ENCODE measurements at places on chromosomes 3 and 15.

DNA sequence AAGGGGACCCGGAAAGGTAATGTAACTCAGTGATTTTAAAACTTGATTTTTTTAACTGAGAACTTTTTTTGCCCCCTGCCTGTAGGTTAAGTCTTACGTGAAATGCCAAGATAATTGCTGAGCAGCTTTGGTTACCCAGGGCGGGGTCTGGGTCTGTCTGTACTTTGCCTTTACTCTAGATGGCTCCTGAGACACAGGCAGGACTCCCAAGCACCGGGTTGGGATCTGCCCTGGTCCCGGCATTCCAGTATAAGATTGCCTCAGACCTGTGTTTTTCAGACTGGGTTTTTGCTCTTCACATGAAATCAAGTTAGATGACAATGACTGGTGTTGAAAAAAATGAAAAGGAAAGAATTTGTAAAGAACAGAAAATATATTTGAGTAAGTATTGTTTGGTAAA lies 40.3 kb downstream of the WDR76 start:
- DNase-seq: no peak

DNA sequence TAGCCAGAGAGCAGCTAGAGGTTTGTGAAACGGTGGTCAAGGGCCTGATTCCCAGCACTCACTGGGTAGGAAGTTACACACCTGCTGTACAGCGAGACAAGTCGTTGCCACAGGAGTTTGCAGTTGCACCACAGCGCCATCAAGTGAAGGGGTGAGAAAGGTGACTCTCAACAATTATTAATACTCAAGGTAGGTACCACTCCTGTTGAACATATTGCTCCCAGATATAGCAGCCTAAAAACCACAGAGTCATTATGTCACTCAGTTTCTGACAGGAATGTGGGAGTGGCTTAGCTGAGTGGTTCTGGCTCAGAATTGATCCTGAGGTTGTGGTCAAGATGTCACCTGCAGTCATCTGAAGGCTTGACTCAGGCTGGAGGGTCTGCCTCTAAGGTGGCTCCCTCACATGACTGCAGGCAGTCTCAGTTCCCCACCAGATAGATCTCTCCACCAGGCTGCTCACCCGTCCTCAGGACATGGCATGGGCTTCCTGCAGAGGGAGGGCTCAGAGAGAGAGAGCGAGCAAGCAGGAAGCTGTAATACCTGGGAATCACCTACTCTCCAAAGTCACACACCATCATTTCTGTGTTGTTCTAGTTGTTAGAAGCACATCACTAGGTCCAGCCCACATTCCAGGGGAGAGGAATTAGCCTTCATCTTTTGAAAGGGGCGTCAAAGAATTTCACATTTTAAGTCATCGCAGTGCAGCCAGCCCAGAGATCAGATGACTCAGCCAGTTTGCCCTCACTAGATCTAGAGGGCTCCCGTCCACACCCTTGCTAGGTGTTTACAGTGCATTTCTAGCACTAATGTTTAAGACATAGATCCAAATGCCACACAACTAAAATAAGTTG lies 17.0 kb upstream of the ANO10 start:
- peak; percentile 66 for DNase-seq

DNA sequence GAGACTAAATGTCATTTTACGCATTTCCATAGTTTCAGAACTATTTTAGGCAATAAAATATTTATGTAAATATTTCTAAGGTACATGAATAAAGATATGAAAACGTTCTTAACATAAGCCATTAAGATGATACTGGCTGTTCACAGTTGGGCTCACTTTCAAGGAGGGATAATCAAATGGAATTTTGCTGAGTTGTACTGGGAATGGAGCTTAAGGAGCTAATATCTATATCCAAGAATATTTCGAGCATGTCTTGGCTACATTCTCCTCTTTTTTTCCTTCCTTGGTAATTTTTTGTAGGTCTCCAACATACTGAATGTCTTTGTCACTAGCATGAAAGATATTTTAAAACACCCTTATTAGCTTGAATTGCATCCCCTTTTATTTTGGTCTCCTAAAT lies 383.4 kb downstream of the RAP2B start:
- no peak for DNase-seq

- no peak for DNase-seq
Observed at GRCh38 chr15:77628010-77628409, 4.7 kb downstream of the LINGO1 start.

DNA sequence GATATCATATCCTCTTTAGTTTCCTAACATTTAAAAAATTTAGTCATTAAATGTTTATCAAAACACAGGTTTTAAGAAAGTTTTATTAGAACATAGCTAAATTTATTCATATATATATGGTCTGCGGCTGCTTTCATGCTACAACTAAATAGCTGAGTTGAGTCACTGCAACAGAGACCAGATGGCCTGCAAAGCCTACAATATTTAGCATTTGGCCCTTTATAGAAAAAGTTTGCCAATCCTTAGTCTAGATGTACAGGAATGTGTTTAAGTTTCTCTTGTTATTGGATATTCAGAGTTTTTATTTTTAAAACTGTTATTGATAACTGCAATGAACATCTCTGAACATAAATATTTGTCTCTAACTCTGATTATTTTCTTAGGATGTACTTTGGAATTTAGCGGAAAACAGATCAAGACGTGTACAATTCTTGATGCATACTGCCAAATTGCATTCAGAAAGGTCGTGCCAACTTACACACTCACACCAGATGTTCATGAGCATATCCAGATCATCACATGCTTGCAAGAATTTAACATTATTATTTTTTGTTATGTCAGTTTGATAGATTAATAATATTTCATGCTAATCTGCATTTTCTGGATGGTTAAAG lies 157.9 kb downstream of the STAC start:
- no peak for DNase-seq

DNA sequence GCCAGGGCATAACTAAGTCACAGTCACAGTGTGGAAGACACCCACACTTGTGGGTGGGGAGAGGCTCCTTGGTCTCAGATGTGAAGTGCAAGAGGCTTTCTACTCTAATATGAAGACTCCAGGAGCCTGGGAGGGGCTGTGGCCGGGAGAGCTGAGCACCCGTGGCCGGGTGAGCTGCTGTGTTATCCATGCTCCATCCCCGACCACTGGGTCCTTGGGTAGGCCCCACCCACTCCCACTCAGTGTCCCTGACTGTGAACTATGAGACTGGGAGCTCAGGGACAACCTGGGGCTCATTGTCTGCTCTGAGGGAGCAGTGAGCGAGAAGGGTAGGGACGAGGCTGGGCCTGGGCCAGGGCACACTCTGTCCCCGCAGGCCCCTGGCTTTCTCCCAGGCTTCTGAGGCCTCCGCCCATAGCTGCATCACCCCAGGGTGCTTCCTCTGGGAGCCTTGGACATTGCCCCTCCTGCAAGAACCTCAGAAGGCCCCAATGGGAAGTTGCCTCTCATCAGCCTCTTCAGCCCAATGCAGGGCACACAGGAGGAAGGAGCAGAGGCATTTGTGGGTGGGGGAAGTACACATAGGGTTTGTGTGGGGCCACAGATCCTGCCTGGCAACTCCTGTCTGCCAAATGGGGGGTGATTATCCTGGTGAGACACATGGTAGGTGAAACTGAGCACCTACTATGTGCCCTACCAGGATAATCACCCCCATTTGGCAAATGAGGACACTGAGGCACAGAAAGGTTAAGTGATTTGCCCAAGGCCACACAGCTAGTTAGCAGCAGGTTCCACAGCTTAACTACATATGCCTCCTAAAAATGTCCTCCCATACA lies 2.4 kb downstream of the ANPEP start:
- DNase-seq: no peak

- no peak for DNase-seq
Observed at GRCh38 chr15:60757273-60757672, 278.3 kb upstream of the ICE2 start.

- no peak for DNase-seq
Observed at GRCh38 chr3:108599677-108600409, 10.3 kb downstream of the DZIP3 start.

DNA sequence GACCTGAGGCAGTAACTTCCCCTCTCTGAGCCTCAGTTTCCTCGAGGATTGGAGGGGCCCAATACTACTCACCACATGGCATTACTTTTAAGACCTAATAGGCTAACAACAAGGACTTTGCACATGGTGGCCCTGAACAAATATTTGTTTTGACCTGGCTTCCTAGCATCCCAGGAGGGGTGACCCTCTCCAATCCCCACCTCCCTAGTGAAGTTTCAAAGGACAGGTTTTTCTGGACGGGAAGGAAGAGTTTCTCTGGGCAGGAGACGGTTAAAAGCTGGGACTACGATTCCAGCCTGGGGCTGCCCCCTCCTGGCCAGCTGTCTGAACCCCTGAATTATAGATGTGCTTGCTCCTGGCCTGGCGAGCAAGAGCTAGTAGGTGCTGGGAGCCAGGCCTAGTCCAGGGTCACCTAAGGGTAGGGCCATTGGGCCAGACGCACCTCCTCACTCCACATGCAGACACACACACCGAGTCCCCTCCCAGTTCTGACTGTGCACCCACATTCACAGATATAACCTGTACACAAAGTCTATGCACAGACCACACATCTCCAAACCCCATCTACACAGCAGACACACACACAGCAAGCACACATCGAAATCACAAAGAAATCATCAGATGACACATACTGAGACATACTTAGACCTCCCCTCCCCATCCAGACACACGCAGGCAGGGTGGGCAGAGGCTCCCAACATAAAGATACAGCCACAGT lies 2.7 kb upstream of the ISL2 start:
- peak; percentile 22 for DNase-seq

- no peak for DNase-seq
Observed at GRCh38 chr15:75620841-75621391, 4.6 kb downstream of the SNUPN start.

DNA sequence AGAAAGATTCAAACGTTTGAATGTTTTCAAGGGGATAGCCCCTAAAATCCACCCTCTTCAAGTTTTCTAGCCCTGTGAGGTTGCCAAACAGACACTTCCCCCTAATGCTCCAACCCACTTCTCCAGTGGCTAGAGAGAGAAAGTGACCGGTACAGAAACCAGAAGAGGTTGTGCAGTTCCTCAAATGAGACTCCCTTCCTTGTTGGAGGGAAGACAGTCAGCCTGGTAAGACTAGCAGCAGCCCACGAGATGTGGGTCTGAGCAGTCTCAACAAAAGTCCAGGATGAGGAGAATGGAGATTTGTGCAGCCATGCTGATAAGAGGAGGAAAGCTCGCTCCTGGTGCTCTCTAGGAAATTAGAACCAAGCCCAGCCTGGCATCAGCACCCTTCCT lies 222.8 kb upstream of the TPRG1 start:
- no peak for DNase-seq

DNA sequence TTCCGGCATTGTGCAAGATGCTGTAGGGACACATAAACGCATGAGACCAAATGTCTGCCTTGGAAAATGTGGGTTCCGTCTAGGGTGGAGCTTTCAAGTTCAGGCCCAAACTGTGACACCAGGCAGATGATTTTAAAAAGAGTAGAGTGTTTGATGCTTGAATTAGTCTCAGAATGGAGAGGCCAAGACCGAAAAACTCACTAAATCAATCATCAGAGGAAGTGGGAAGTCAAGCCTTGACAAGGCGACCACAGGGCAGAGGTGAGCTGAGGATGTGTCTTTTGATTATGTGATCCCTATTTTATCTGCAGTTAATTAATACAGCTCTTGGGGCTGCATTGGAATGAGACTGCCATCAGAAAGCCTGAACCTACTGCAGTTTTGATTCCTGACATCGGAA lies 275.4 kb downstream of the ABHD5 start:
- DNase-seq: no peak

- DNase-seq: no peak
Observed at GRCh38 chr3:28940994-28941393, 339.9 kb upstream of the RBMS3 start.

GRCh38 chr3:31433679-31433992 lies 99.1 kb upstream of the STT3B start:
- no peak for DNase-seq

DNA sequence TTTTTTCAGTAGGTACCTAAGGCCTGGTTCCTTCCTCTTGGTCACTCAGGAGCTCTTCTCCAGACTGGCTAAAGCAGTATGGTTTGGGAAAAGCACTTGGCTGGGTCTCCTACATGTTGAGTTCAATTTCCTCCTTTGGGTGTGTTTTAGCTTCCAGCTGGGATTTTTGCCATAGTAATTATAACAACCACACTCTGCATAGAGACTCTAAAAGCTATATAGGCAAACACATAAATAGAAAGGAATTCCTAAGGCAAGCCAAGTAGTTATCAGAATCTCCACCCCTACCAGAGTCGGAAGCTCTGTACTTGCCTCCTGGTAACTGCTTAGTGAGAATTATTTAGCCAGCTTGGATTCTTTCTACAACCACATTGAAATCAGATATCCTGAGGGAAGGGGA lies 48.6 kb downstream of the FOXL2 start:
- no peak for DNase-seq

GRCh38 chr15:67290319-67290718 lies 35.7 kb downstream of the IQCH start:
- DNase-seq: no peak

- DNase-seq: no peak
Observed at GRCh38 chr15:75446151-75446550, 5.3 kb downstream of the SIN3A start.

DNA sequence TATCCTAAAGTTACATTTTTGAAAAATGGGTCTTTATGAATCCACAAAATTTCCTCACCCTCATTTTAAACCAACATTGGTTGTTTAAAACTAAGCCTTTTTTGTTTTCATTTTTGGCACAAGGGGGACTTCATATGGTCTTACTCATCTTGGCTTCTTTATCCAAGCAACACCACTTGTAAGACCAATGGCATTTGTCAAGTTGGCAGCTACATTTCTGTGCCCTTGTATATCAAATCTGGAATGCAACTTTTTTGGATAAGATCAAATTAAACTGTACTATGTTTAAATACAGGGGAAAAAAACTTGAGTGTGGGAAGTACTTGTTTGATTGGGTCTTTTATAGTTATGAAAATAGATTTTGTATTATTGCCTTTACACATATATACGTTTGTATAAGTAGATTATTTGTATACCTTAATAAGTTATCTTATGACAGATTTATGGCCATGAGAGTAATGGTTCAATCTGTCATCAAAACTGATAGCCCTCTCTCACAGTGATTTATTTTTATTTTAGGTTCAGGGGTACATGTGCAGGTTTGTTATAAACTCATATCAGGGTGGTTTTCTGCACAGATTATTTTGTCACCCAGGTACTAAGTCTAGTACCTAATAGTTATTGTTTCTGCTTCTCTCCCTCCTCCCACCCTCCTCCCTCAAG lies 43.4 kb downstream of the GPR160 start:
- DNase-seq: no peak

GRCh38 chr3:188473045-188473444 lies 319.1 kb downstream of the LPP start:
- no peak for DNase-seq

GRCh38 chr3:115693868-115694267 lies 70.6 kb downstream of the GAP43 start:
- no peak for DNase-seq

DNA sequence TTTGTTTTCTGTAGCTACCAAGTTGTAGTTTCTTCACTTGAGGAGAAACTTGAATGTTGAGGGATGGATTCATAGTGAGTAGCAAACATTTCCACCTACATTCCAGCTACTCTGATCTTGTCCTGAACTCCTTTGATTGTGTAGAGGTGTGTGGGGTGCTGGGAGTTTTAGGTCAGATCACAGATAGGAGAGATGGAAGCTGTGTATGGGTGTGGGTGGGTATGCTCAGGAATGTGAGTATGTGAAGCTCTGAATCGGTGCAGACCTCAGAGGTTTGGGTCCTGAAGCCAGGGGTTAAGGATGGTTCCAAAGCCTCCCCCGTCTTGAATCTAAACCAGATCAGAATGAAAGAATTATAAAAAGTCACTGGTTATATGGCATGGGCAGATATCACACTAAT lies 52.6 kb upstream of the VILL start:
- DNase-seq: no peak

- no peak for DNase-seq
Observed at GRCh38 chr3:180329187-180329586, 272.8 kb upstream of the TTC14 start.

Measured in DMS53 (cell line).